ENCODE measurements at places on chromosomes 7 and 10. TPM values are rescaled to one million over a fixed set of nuclear protein-coding genes. Genes with fewer than 3 reads are reported as not detected.

DNA sequence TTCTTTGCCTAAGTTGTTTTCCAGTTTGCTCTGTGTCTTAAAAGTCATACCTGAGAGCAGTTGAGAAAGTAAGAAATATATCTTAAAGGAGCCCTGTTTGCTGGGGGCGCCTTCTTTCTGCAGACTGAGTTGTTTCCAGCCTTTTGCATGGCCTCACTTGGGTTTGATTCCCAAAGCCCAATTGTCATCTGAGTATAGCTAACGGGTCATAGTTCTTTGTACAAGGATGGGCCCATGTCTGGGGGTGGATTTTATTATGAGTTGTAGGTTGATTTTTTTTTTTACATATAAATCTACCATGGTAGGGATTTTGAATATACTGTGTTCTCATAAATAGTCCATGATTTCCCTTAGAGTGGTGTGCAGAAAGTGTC lies 318.7 kb upstream of the LRGUK start:
- DNase-seq = no peak

DNA sequence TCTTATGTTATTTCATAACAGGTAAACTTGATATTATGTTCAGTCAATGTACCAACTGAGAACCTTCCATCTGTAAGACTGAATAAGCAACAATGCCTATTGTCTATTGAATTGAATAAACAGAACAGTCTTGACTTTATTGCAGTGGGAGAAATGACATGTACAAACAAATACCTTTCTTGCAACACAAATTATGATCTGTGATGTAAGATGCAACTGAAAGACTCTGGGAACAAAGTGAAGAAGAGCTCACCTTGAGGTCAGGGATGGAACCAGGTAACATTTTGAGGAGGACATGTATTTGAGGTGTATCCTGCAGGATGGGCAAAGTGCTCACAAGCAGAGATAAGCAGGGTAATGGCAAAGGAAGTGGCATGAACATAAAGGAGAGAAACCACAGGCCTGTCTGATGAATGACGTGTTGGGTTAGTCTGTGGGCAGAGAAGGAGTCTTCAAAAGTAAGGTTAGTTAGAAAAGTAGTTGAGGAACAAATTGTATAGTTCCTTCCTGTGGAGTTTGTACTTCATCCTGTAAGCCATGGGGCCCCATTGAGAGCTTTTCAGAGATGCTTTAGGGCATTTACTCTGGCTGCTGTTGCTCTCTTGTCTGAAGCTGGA lies 9.5 kb downstream of the PNLIPRP3 start:
- no peak for DNase-seq

DNA sequence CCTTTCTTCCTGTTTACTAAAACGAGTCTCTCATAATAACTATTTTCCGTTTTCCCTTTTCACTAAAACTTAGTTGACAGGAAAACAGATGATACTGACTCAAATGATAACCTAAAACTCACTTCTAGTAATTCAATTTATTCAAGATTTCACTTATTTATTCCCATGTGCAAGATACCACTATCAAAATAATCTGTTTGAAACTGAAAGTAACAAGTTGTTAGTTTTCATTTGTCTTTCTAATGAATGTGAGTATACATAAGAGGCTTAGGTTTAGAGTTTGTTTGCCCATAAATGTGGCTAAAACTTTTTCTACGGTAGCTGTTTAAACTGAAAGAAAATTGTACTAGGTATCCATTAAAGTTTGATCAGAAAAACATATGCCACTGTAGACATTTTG lies 314.9 kb upstream of the STEAP1 start:
- no peak for DNase-seq

- no peak for DNase-seq
Measured at GRCh38 chr7:90701771-90702170, 105.7 kb downstream of the CDK14 start.

ZNF853 gene
- total RNA-seq = 0.89 TPM

DNA sequence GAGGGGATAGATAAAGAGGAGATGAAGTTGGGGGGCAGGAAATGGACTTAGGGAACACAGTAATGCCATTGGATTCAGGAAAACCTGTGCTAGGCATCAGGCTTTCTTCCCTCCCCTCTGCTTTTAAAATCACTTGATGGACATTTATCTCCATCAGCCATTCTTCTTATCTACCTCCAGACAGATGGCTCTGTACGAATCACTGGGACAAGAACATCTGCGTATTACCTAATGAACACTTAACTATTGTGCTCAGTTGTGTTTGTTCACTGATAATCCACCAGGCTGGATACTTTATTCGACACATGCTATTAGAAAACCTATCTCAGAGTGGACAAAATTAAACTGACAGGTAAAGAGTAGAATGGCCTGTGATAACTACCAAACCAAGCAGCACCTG lies 40.0 kb downstream of the TNKS2 start:
- no peak for DNase-seq

PARD3 gene
- 1.4 TPM for total RNA-seq

CCL24 gene
- not detected for total RNA-seq

UCN3 gene
- total RNA-seq = not detected

- no peak for DNase-seq
Measured at GRCh38 chr7:84364708-84365107, 170.1 kb upstream of the SEMA3A start.

DNA sequence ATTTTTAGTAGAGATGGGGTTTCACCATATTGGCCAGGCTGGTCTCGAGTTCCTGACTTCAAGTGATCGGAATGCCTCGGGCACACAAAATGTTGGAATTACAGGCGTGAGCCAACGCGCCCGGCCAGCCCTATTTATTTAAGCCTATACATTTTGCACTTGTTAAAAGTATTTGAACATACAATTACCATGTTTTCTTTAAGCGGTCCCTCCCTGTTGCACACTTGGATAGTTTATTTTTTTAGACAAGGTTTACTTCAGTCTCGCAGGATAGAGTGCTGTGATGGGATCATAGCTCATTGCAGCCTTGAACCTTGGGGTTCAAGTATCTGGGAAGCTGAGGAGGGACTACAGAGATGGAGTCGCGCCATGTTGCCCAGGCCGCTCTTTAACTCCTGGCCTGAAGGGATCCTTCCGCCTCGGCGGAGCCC lies 35.7 kb upstream of the SRRM3 start:
- DNase-seq = no peak

DNA sequence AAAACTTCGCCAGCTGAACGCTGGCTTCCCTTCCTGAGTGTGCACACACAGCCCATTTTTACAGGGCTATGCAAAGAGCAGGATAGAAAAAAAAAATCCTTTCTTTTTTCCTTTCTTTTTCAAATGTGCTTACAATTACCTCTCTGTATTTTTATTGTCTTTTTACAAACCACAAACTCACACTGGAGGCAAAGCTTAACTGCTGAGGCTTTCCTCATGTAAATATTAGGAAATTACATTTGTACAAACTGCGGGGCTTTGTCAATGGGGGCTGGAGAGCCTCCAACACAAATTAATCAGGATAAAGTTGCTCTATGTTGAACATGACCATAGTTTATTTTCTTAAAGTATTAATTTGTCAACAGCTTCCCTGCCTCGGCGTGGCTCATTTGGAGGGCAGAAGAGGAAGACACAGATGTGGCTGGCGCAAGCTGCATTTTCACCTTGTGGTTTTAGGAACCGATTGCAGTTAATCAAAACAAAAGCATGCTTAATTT lies 411.7 kb upstream of the MKI67 start:
- DNase-seq = no peak

GRCh38 chr7:34463830-34464229 lies 194.2 kb upstream of the NPSR1 start:
- DNase-seq = no peak

DNA sequence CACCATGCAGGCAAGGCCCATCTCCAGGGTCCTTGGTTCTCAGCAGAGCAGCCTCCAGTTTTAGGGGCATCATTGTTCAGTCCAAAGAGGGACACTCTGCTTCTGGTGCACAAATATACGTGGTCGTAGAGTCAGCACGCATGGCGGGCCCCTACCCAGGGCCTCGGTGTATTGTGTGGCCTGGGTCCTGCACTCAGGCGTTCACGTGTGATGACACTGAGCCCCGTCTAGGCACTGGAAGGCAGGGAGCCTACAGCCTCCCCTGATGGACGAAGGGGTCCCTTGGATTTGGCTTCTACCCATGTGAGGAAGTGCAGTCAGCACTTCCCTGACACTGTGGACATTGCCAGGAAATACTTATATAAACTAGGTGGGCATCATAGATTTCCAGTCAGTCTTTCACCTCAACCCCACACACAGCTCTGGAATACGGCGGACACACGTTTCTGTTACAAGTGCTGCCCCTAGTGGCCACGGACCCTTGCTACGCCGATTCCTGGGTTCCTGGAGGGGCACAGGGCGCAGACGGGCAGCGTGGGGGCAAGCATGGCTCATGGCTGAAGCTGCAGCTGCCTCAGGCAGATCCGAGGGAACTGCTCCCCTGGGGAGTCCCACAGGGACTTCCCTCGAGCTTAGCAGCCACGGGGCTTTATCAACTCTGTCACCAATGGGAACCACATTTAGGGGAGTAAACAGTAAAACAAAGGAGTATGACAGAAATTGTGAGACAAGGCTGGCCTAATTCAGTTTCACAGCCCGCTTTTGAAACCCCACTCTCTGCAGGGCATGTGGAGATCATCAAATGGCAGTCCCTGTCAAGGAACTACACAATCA lies 25.4 kb downstream of the AIFM2 start:
- DNase-seq = no peak

TMEM213 gene
- total RNA-seq = not detected

DNA sequence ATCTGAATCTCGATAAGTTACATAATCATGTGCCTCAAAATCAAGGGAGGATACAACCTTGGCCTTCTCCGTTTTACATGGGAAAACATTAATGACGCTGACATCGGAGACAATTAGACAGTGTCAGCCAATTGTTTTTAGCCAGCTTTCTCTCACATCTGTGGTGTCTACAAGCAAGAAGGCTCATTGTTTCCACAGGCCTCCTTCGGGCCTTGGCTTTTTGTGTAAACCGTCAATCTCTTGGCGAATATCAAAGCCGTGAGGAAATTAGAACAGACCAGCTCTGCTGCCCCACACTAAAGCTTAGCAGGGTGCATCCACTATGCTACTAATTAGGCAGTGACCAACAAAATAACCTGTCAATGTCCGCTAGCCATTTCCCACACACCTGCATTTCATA lies 43.2 kb downstream of the VAX1 start:
- no peak for DNase-seq

GRCh38 chr10:55048830-55049498 lies 247.9 kb upstream of the PCDH15 start:
- no peak for DNase-seq

ADIRF gene
- not detected for total RNA-seq

DNA sequence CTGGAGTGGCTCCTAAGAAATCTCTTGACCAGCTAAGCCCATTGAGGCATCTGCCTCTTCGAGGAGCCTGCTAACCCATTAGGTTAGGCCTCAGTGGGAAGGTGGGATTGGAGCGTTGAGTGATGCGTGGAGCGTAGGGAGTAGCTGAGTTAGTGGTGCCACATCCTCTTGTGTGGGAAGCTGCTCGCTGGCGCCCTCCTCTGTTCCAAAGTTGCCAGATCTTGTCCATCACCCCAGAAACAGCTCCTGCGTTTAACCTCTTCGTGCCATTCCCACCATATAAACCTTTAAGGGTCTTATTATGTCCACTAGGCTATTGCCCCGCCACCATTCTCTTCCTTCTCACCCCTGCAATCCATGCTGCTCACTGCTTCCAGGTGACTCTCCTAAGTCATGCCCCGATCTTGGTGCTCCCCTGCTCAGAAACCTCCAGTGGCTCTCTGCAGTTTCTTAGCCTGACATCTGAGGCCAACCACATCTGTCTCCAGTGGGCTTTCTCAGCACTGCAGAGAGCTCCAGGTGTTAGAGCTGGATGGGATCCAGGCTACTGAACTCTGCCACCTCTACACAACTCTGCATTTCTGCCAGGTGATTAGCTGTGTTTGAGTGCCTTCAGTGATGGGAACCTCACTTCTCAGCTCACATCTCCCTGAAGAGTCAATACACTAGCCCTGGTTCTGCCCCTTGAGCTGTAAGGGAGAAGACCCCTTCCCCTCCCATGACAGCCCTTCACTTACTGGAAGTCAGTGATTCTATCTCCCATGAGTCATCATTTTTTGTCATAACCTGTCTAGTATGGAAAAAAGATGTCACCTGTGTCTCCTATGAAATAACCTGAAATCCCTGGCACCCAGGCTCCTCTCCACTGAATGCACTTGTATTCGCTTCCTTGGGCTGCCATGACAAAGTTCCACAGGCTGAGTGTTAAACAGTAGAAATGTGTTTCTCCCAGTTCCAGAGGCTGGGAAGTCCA lies 65.0 kb upstream of the FGFR2 start:
- no peak for DNase-seq

- no peak for DNase-seq
Measured at GRCh38 chr10:103564776-103565520, 71.4 kb downstream of the NEURL1 start.

- DNase-seq = no peak
Measured at GRCh38 chr10:27660711-27661110, 84.9 kb downstream of the MKX start.

ZNF727 gene
- 0.29 TPM for total RNA-seq

- no peak for DNase-seq
Measured at GRCh38 chr10:98265403-98266378, 2.3 kb downstream of the LOXL4 start.

DNA sequence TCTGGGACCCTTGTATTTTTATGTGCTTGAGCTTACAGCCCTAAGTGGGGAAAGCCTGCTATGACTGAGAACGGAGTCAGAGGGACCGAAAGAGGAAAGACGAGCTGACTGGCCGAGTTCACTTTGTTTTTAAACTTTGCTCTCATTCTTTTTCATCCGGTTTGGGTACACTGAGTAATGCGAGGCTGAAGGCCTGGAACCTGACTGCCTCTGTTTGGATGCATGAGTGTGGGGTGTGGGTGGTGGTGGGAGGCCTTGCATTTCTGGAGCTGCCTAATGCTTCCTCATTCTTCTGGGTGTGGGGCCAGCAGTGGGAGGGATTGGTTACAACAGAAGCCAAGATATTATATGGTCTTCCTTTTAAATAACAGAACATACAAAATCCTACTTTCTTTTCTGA lies 155.5 kb downstream of the BUB3 start:
- DNase-seq = no peak

DNA sequence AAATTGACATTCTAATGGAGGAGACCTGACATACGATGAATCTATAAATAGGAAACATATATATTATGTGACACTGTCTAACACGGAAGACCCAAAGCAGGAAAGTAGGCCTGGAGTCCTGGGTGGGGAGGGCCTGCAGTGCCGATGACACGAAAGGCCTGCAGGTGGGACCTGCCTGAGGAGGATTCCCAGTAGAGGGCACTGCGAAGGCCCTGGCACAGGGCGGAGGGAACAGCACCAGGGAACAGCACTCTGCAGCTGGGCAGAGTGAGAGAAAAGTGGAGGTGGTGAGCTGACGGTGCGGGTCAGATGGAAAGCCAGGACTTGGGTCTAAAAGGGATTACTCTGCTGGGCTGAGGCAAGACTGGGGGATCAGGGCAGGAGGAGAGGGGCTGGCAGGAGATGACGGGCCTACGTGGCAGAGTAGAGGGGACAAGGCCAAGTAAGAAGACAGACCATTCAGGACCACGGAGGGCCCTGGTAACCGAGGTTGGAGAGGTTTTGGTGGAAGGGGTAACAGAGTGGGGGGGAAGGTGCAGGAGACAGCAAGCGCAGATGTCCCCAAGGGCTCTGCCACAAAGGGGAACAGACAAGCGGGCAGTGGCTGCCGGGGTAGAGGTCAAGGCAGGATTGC lies 8.1 kb downstream of the ZNF746 start:
- no peak for DNase-seq

SEMA3D gene
- not detected for total RNA-seq

Measured in activated naive CD4-positive, alpha-beta T cell treated with anti-CD3 and anti-CD28 coated beads, Interleukin-2, amount 50 U/mL, for 72 hours (primary cell).